ENCODE measurements at places on chromosomes 3 and 15. TPM values are rescaled to one million over a fixed set of nuclear protein-coding genes. Genes with fewer than 3 reads are reported as not detected.

The RLBP1 gene
- 1.8 TPM for total RNA-seq

The INKA1 gene
- total RNA-seq, result 4.3 TPM

The POPDC2 gene
- 157 TPM for total RNA-seq

The THPO gene
- total RNA-seq, result not detected

The PRR20G gene
- total RNA-seq, result not detected

The C3orf85 gene
- not detected for total RNA-seq

The RHCG gene
- total RNA-seq, result not detected

The PDCD10 gene
- total RNA-seq, result 62.4 TPM

The GASK1A gene
- total RNA-seq, result 18.9 TPM

The SCAANT1 gene
- total RNA-seq, result not detected

The RNF13 gene
- total RNA-seq, result 78.3 TPM

The CHCHD4 gene
- 20.9 TPM for total RNA-seq

The TP53BP1 gene
- total RNA-seq, result 40.7 TPM

The ZBTB47 gene
- total RNA-seq, result 74.8 TPM

The CHST2 gene
- total RNA-seq, result 3.1 TPM

The FSTL1 gene
- total RNA-seq, result 653 TPM

The B3GALNT1 gene
- 2.1 TPM for total RNA-seq

The RGMA gene
- total RNA-seq, result 21.8 TPM

The TMEM115 gene
- 45.3 TPM for total RNA-seq

The ISL2 gene
- total RNA-seq, result 2.2 TPM

The CPA3 gene
- 2.6 TPM for total RNA-seq

The MUSTN1 gene
- total RNA-seq, result 9.3 TPM

The SMCO1 gene
- not detected for total RNA-seq

The IL17RE gene
- 0.68 TPM for total RNA-seq

The ECE2 gene
- total RNA-seq, result 2.3 TPM

The IDH2 gene
- 164 TPM for total RNA-seq

The CHRNA5 gene
- 1.4 TPM for total RNA-seq

The RAB8B gene
- 21.7 TPM for total RNA-seq

The SPTBN5 gene
- total RNA-seq, result 0.36 TPM

The RFX7 gene
- 6.7 TPM for total RNA-seq

The SLC28A1 gene
- not detected for total RNA-seq

The C3orf70 gene
- total RNA-seq, result 52.3 TPM

The C3orf20 gene
- total RNA-seq, result not detected

The GOLGA6B gene
- total RNA-seq, result not detected

The ZNF501 gene
- total RNA-seq, result 13.9 TPM

The GOLGA8J gene
- total RNA-seq, result 0.54 TPM

The DIPK2A gene
- total RNA-seq, result 49.9 TPM

The CILP gene
- 205 TPM for total RNA-seq

The GHSR gene
- total RNA-seq, result 0.99 TPM

The CHRM5 gene
- not detected for total RNA-seq

The ARGFX gene
- total RNA-seq, result not detected

The TPRG1 gene
- total RNA-seq, result 0.27 TPM

The TRH gene
- total RNA-seq, result not detected

The ZNF620 gene
- 4.6 TPM for total RNA-seq

The P3H2 gene
- total RNA-seq, result 41.7 TPM

The PARP16 gene
- total RNA-seq, result 12.5 TPM

The PYGO1 gene
- total RNA-seq, result 14.5 TPM

The SNURF gene
- total RNA-seq, result 21.8 TPM

The RASGRP1 gene
- total RNA-seq, result 0.71 TPM
